Activated CD4-positive, alpha-beta T cell treated with anti-CD3 and anti-CD28 coated beads for 1 hour (primary cell): ENCODE measurements at places on chromosomes 16 and 17.

GRCh38 chr17:65359016-65359415 is 202.4 kb downstream of the AXIN2 start:
- no peak for DNase-seq

GRCh38 chr16:79217375-79218011 is 383.0 kb downstream of the MAF start:
- no peak for DNase-seq

GRCh38 chr17:49728425-49728824 is 20.7 kb upstream of the SLC35B1 start:
- DNase-seq: no peak

GRCh38 chr17:58615768-58616659 is 75.8 kb downstream of the TEX14 start:
- no peak for DNase-seq

- DNase-seq: no peak
Observed at GRCh38 chr16:55824473-55825000, 8.4 kb downstream of the CES1 start.

- DNase-seq: no peak
Observed at GRCh38 chr16:87653234-87653633, 50.9 kb downstream of the JPH3 start.

- DNase-seq: no peak
Observed at GRCh38 chr16:1965396-1966001, 873 bp upstream of the RPS2 start.

- DNase-seq: peak; percentile 48
Observed at GRCh38 chr17:2215616-2216364, 87.8 kb downstream of the SMG6 start.

- no peak for DNase-seq
Observed at GRCh38 chr16:81923296-81923695, 88.0 kb downstream of the SDR42E1 start.

GRCh38 chr16:81006211-81006812 is 373 bp downstream of the CMC2 start:
- DNase-seq: peak; percentile 50

- no peak for DNase-seq
Observed at GRCh38 chr17:17528696-17529652, 32.8 kb upstream of the RASD1 start.

- no peak for DNase-seq
Observed at GRCh38 chr17:15966183-15966878, 21.4 kb downstream of the ADORA2B start.

DNA sequence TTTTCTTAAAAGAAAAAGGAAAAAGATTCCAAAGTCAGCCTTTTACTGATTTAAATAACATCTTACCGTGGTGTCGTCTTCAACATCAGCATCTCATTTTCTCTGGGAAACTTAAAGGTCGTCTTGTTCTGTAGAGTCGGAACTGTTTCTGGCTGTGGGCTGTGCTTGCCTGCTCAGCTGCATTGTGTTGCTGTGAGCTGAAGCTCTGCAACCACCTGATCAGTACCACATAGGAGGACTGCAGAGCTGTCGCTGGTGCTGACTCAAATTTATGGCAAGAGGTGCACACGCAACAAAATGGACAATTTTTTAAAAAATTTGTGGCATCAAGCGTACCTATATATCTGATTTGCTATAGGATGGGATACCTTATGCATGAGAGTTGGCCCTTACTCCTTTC is at the start of gene OMG:
TSS of gene OMG (minus strand) at position 150 of the 400 bp plus-strand sequence. CDS start 908 bp downstream, outside the sequence.
- DNase-seq: no peak

DNA sequence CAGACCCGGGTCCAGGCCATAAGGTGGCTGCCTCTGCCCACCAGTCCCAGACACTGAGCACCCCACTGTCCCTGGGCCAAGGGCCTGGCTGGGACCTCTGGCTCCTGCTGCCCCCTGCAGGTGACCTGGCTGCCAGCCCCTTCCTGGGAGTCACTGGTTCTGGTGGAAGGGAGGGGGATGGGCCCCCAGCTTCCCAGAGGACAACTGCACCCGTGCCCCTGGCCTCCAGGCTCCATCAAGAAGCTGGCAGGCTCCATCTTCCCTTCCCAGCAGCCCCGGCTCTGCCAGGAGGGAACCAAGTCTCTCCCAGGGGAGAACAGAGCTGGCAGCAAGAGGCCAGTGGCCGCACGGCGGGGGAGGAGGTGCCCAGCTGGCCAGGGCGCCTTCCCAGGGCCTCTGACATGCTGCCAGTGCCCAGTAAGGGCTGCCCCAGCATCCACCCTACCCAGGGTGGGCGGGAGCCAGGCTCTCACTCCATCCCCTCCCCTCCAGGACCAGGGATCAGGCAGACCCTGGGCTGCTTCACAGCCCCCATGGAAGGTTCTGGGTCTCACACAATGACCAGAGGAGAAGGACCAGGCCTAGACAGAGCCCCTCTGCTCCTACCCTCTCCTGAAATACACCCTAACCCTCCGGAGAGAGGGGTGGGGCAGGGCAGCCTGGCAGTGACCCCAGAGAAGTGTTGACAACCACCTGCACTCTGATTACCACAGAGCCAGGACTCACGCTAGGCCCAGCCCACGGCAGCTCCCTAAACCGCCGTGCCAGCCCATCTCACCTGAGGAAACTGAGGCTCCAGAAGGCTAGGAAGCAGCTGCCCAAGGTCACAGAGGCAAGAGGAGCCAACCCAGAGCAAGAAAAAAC is 3.6 kb downstream of the CLUH start:
- no peak for DNase-seq

DNA sequence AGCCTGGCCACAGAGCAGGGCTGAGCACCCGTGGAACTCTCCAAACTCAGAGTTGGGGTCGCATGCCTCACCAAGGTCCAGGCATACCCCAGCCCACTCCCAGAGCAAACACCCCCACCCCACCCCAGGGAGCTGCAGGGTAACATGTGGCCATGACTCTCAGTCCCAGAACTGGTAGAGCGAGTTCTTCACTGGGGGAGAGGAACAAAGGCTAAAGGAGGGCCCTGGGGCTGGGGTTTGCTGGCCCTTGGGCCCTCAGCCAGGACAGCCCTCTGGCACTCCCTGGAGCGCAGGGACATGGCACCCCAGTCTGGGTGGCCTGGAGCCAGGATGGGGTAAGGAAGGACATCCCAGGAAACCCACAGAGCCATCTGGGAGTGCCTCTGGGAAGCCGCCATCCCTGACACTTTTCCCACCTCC is 4.2 kb downstream of the HID1 start:
- no peak for DNase-seq

DNA sequence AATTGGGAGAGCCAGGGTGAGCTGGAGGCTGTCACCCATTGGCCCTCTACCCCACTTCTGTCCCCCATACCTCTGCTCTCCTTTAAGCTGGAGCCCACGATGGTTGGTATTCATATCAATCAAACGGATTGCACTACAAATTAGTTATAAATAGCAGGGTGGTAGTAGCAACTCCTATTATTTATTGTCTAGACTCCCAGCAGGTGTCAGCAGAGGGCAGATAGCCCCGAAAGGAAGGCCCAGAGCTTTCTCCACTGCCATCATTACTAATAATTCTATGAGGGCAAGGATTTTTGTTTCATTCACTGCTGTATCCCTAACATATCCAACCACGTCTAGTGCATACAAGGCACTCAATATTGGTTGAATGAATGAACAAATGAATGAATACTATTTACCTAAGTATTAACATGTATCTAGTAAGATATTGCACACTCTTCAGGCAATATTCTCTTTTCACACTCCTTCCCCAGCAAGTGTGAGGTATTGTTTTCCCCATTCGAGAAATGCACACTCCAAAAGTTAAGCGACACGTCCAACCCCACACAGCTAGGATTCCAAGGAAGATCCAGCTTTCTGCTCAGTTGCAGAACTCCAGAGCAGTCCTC is 6.3 kb downstream of the C17orf50 start:
- DNase-seq: no peak

DNA sequence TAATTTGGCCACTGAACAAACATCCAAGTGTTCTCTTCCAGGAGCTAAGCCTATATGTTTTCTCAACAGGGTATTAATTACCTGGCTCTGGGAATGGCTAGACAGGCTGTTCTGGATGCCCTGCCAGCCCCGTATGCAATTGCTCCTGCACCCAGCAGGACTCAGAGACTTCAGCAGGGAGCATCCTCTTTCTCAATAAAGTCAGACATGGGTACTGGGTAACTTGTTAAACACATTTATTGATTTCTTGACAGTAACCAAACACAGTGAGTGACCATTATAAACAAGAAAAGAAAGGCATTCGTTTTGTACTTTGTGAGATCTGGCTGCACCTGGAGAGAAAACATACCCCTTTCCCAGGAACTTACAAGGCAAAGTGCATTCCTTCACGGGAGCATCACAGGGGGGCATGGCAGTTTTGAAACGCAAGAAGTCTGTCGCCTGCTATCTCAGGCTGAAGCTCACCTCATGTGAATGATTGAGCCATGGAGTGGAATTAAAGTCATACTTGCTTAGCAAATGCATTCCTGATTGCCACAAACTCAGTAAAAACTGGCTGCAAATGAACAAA is 369.8 kb downstream of the UTP18 start:
- DNase-seq: no peak

DNA sequence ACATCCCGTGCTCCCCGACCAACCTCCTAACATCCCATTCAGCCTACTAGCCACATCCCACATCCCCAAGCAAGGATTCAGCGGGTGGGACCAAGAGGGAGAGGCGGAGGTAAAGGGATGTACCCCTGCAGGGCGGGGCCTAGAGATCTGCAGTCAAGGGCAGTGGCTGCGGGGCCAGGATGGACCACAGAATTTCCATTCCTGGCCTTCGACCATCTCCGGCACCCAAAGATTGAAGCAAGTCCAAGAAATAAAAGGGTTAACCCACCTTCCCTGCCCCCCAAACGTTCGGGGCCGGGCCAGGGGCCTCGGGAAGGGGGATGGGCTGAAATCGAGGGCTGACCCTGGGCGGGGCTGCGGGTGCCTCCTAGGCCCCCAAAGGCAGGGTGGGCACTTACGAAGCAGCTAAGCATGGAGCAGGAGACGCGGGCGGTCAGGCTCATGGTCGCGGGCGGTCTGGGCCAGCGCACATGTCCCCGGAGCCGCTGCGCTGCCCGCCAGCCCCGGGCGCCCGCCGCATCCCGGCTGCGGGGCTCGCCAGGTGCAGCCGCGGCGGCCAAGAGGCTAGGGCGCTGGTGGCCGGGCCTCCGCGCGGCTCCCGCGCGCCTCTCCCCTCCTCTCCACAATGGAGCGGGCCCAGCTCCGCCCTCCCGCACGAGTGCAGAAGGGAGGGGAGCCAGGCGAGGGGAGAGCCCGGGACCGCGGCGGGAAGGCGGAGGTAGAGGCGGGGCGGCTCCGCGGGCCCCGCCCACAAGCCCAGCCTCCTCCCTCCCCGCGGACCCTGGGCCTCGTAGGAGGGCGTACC is at the start of gene MTMR4:
TSS of gene MTMR4 (minus strand) at position 674 of the 805 bp plus-strand sequence. CDS start at position 443, 231 bp downstream.
- DNase-seq: peak; percentile 59

- DNase-seq: no peak
Observed at GRCh38 chr17:1558401-1558800, 4.2 kb downstream of the PITPNA start.

GRCh38 chr17:81460856-81461460 is 51.6 kb downstream of the ACTG1 start:
- DNase-seq: no peak

DNA sequence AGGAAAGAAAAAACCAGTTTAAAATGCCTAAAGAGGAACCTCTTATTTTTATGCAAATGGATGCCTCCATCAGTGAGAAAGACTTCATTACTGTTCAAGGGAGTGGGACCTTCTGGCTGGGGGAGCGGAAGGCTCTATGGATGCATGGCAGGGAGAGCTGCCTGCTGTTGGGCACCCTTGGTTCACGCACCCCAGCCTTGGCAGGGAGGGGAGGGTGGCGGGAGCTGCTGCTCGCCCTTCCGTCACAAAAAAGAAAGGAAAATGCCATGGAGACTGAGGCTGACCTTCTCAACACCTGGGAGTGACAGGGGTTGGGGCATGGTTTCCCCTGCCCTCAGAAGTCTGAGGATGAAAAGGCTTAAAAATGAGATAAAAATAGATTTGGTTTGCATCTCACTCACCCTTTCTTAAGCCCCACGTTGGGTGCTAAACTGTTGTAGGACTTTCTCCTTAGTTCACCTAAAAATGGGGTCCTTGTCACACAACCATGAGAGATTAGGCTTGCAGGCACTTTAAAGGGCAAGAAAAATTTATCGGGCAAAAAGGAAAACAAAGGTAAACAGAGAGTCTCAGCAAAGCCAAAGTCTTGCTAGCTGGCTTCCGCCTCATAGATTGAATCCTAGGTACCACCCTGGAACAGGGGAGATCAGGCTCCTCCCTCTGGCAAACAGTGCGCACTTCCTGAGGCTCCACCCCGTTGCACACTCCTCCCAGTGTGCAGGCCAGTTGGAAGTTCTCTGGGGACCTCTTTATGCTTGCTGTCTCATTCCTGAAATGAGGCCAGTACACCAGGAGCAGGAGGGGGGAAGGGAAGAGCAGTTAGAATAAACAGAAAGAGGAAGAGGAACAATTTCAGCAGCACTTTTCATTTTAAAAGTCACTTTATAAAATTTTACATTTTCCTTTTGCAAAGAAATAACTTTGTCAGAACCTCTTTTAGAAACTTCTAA is 31.6 kb downstream of the PHKB start:
- DNase-seq: no peak

DNA sequence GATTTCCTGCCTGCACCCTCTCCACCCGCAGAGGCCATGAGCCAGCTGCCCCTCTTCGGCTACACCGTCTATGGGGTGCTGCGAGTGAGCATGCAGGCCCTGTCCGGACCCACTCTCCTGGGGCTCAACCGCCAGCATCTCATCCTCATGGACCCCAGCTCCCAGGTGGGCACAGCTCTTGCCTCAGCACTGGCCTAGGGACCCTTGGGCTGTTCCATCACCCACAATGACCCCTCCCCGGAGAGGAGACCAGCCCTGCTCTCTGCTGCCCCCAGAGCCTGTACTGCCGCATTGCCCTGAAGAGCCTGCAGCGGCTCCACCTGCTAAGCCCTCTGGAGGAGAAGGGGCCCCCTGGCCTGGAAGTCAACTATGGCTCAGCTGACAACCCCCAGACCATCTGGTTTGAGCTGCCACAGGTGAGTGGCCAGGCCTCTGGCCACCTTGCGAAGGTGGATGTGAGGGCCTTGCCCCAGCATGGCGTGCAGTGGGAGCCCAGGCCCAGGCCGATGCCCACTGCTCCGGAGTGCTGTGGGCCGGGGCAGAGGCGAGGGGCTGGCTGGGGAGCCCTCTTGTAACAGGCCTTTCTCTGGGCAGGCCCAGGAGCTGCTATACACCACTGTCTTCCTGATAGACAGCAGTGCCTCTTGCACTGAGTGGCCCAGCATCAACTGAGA is 7.3 kb upstream of the SMIM5 start:
- no peak for DNase-seq

- DNase-seq: no peak
Observed at GRCh38 chr17:39981207-39981741, 667 bp downstream of the PSMD3 start.

- DNase-seq: no peak
Observed at GRCh38 chr17:73623247-73623646, 21.0 kb downstream of the SDK2 start.

DNA sequence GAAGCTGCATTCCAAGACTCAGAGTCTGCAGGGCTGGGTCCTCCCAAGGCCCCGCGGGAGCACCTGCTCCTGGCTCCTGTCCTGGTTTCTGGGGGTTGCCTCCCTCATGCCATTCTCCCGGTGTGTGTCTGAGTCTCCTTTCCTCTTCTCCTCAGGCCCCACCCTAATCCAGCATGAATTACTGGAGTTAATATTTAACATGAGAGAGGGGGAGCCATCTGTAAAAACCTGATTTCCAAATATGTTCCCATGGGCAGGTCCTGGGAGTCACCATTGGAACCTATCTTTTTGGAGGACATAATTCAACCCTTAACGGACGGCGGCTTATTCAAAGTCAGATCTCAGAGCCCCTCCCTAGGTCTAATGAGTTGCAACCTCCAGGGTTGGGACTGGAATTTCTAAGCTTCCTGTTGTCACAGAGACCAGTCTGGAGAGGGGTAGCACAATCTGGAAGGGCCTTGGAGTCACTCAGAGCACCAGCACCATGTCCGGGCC is 5.4 kb downstream of the C17orf99 start:
- DNase-seq: no peak

- DNase-seq: no peak
Observed at GRCh38 chr17:36863131-36863530, 74.1 kb upstream of the LHX1 start.
